Stimulated activated CD4-positive, alpha-beta T cell treated with anti-CD3 and anti-CD28 coated beads, TNF-alpha, amount 100 ng/mL, for 1 hour (primary cell): ENCODE measurements at places on chromosomes 3 and 15.

DNA sequence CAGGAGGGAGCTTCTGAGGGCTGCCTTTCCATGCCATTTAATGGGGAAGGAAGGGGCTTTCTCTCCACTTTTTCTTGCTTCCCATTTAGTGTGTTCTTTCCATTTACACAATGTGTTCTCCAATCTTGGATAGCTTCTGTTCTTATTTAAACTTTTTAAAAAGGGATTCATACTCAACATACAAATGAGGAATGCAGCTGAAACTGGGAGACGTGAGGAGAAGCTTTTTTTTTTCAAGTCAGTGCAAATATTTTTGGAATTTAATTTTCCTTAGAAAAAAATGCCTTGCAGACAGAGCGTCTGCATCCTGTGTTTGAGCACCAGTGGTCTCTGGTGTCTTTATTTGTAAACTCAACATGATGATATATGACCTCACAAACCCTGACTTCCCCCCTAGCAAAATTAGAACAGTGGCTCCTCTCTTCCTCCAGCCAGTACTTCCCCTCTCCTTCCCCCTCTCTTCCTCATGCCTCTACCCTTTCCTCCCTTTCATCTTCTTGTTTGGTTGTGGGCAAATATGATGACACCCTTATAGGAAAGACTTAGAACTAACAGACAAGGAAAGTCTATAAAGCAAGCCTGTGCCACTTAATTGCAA lies 48.1 kb upstream of the PCSK6 start:
- DNase-seq, result no peak

- no peak for DNase-seq
Measured at GRCh38 chr15:91854639-91854990, 1.1 kb downstream of the SLCO3A1 start.

DNA sequence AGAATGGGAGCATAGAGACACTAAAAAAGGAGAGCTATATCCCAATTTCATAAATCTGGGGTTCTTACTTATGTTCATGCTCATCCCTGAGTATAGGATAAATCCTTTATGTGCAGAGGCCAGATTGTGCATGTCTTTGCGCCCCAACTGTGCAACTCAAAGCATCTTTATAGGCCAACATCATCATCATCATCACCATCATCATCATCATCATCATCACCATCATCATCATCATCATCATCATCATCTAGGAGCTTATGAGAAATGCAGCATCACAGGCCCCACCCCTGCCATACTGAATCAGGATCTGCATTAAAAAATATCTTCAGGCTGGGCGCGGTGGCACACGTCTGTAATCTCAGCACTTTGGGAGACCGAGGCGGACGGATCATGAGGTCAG lies 45.5 kb downstream of the DPPA2 start:
- no peak for DNase-seq

- no peak for DNase-seq
Measured at GRCh38 chr15:68587769-68588385, 9.1 kb downstream of the CORO2B start.
